Heart right ventricle (tissue), 16 donors: ENCODE measurements at places on chromosomes 7 and 10.

DNA sequence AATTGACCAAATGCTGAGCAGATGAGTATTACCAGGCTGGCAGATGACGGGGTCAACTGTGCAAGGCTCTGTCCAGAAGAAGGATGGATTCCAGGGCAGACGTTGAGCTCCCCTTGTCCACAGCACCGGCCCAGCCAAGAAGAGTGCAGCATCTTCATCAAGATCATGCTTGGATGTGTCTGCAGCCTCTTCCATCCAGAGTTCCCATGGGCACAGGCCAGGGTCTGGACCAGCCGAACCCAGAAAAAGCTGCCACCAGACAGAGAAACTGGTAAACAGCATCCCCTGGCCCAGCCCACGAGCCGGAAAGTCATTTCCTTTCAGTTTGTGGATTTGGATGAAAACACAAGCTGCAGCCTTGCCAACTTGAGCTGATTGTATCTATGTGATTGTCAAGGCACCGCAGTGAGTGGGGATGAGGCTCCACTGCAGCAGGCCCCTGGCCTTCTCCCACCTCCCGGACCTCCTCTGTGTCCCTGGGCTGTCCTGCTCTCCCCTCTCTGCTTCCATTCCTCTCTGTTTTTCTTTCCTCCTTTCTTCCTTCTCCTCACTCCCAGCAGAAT, 321.8 kb downstream of the TCERG1L start:
- DNase-seq: no peak

DNA sequence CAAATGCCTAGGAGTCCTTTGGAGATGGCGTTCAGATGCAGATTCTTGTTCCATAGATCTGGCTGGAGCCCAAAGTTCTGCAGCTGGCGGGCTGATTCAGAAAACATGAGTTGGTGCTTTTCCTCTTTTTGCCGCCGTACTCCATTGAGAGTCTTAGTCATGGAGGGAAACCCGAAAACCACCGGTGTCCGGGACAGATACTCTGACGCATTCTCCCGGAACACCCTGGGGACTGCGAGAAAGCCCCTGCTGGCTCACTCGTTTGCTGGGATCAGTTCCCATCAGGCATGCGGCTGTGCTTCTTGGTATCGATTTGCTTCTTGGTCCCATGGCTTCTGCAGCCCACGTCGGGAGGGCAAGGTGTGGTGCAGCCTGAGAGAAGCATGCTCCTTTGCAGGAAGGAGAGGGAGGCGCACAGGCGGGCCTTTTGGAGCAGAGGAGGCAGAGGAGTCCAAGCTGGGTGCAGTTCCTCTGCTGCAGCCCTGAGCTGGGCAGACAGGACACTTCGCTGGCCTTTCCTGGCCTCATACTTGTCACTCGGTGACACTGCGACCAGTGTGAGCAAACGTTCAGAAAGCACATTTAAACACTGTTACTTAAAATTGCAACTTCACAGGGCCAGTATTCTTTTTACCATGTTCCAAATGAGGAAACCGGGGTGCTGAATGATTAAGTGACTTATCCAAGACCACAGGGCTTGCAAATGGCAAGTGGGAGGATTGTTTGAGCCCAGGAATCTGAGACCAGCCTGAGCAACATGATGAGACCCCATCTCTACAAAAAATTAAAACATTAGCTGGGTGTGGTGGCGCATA, 30.6 kb upstream of the PFKFB3 start:
- peak; percentile 60 for DNase-seq

- peak; percentile 67 for DNase-seq
Observed at GRCh38 chr10:73591935-73592699, 975 bp upstream of the USP54 start.

GRCh38 chr7:101954499-101954898, 137.1 kb downstream of the CUX1 start:
- DNase-seq: no peak

DNA sequence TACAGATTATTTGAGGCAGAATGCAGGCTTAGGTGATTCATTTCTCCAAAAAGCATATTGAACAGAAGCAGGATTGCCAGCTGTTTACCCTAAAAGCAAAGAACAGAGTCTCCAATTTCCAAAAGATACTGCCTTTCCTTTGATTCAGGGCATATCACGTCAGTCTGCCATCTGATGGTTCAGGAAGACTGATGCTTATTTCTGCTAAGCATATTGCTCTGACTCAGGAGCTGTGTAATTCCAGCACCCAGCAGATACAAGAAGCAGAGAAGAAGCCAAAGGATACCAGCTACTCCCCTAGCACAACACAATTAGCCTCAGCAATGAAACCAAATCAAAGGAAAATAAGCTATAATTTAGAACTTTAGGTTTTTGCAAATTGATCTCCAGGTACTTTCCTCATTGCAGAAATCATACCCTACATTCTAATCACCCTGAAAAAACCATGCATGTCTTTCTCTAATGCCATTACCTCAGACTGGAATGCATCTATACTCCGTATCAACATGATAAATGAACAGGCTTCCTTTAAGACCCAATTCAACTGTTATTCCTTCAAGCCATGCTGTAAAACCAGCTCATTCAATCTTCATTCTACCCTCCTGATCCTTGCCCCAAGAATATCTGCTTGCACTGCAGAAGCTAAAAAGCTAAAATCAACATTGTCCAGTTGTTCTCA, 55.1 kb downstream of the ABI1 start:
- no peak for DNase-seq

DNA sequence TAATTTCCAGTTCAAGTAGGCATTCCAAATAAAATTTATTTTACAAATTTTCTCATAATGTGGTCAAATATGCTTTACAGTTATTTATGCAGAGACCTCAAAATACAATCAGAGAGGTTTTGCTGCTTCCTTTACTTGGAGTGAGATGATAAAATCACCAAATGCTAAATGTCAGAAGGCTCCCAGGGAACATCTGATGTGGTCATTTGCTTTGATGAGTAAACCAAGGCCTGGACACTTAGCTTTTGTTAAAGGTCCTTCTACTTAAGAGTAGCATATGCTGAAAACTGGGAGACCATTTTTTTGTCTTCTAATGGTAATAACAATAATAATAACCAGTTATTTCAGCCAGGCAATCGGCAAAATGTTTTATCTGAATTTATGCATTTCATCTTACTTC, 60.6 kb upstream of the AKR1E2 start:
- no peak for DNase-seq

- no peak for DNase-seq
Observed at GRCh38 chr7:66267249-66267648, 62.1 kb downstream of the TPST1 start.

DNA sequence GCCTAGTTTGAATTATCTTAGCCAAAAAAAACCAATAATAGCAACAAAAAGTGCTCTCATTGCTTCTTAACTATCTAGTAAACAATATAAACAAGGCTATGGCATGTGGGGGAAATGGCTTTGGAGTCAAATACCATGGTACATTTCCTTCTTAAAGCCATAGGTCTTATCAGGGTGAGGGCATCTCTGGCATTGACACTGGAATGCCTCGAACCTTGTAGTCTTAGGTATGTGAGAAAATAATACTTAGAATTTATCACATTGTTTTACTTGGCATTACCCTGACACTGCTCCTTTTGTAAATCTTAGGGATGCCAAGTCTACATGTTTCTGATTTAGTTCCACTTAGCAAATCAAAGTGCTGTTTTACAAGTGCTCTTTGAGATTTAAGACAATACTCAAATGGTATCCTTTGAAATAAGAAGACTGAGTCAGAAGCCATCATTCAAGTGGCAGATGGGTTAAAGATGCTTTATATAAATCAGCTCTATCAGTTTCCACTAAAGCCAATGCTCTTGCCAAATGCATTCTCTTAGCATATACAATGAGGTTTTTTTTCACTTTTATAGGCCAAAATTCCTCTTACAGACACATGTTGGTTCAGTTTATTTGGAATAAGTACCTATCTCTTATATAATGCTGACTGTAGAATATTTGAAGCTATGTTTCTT, 155.2 kb downstream of the HPSE2 start:
- no peak for DNase-seq

- no peak for DNase-seq
Observed at GRCh38 chr10:27494116-27494805, 9.8 kb upstream of the RAB18 start.

DNA sequence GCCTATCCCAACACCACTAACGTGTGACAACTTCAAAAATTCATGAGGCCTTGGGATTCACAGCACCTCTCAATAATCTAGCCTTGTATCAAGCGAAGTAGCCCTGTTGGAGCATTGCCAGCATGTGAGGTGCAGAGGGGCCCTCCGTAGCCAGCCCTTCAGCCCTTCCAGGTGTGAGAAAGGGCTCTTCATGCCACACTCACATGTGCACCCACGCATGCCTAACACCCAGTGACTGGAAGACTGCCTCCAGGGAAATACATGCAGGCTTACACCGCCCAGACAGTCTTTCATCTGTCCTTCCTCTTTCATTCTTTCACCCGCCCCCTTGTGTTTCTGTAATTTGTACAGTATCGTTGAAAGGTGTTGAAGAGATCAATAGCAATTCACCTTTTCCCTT, 26.1 kb downstream of the LRRC4 start:
- no peak for DNase-seq

GRCh38 chr7:18706670-18707069, 211.1 kb downstream of the HDAC9 start:
- DNase-seq: no peak

GRCh38 chr10:131067690-131068089, 243.8 kb downstream of the TCERG1L start:
- no peak for DNase-seq

GRCh38 chr7:32070406-32071360, at the start of gene PDE1C:
Gene PDE1C (minus strand): TSS chr7:32070407.
- DNase-seq: peak; percentile 75

- no peak for DNase-seq
Observed at GRCh38 chr10:80598084-80598798, 60.5 kb downstream of the SH2D4B start.

GRCh38 chr7:84829719-84830118, 357.1 kb downstream of the SEMA3D start:
- DNase-seq: no peak

- DNase-seq: no peak
Observed at GRCh38 chr7:83394776-83395175, 232.1 kb upstream of the PCLO start.

DNA sequence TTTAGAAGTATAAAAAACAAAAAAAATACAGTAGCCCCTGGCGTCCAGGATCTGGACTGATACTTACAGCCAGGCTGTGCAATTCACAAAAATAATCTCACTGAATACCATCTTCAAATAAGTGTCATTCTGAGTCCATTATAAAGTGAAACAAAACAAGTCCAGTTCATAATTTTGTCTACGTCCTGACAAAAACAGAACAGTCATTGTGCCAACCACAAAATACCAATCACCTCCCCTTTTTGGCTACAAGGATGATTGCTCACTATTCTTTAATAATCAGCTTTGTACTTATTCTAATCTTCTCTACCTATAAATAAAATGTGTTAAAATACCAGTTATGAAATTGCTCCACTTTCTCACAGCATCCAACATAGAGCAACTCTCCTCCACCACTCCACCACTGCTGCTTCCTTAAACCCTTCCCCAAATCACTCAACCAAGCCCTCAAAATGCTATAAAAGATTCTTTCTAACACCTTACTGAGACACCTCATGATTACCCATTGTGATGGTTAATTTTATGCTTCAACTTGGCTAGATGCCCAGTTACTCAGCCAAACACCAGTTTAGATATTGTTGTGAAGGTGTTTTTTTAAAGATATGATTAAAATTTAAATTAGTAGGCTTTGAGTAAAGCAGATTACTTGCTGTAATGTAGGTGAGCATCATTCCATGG, 479.8 kb upstream of the SEMA3A start:
- DNase-seq: no peak

DNA sequence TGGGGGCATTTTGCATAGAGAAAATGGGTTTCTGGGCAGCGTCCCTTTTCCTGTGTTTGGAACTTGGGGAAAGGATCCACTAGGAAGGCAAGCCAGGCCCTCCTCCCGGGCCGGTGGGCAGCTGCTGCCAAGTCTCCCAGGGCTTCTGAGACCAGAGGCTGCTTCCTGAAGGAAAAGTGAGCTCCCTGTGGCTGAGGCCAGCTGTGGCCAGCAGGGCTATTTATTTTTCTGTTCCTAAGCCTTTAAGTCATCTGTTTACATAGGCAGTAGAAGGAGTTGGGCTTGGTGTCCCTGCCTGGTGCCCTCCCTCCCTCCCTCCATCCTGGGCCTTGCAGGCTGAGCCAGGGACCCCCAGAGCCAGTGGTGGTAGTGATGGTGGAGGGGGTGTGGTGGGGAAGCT, 70.5 kb upstream of the COL13A1 start:
- no peak for DNase-seq

DNA sequence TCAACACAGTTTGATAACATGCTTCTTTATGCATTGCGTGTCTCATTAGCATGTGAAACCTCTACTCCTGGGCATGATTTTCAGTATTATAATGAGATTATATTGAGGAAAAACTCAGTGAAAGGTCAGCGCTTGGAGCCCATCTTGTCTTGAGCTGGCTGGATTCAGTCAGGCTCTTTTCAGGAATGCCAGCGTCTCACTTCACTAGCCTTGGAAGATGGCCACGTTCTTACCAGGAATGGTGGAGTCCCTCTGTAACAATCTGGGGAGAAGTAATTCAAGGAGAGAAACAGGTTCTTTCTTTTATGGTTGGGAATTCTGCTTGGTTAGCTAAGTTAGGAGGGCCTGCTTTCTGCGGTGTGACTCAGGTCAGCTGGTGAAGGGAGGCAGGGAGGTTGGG, 241.0 kb downstream of the GALNT17 start:
- DNase-seq: no peak

GRCh38 chr7:151113344-151114150, 27.3 kb downstream of the AGAP3 start:
- no peak for DNase-seq

DNA sequence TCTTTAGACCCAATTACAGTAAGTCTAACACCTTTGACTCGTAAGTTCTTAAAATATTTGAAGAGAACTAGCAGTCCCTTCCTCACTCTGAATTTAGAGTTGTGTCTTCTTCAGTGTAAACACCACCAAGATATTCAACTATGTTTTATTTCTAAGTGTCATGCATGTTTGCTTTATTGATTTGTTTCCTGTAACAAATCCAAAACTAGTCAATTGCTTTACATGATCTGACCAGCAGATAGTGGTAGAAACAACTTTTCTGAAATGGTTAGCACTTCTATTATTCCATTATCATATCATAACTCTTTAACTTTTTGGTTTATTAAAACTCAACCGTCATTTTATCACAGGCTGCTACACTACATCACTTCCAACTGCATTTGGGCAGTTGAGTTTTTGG, 90.1 kb downstream of the INHBA start:
- DNase-seq: no peak

GRCh38 chr7:28842769-28843295, 115.3 kb downstream of the TRIL start:
- no peak for DNase-seq
